Stimulated activated CD4-positive, alpha-beta T cell treated with anti-CD3 and anti-CD28 coated beads, Interleukin-15, amount 100 ng/mL, for 1 hour (primary cell): ENCODE measurements at places on chromosomes 1 and 21.

DNA sequence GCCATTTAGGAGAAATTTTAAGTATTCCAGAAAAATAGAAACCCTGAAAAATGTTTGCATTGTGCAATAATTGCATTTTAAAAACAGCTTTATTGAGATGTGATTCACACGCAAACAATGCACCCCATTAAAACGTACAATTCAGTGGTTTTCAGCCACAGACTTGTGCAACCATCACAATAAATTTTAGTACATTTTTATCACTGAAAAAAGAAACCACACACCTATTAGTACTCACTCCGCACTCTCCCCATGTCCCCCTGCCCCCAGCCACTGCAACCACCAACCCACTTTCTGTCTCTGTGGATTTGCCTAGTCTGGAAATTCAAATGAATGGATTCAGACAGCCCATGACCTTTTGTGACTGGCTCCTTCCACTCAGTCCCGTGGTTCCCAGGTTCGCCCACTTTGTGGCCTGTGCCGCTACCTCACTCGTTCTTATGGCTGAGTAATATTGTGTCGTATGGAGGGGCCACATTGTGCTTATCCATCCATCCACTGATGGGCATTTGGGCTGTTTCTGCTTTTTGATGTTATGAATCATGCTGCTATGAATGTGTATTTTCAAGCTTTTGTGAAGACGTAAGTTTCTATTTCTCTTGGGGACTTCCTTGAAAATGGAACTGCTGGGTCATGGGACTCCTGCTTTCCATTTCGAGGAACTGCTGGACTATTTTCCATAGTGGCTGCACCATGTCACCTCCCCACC is 147.7 kb upstream of the ARHGEF16 start:
- no peak for DNase-seq

GRCh38 chr1:82387012-82387366 is 586.3 kb downstream of the ADGRL2 start:
- DNase-seq = no peak

GRCh38 chr1:27934818-27935549 is at the start of gene SMPDL3B:
SMPDL3B (plus strand) TSS chr1:27935000; CDS start chr1:27935184, 184 bp downstream.
- DNase-seq = no peak

- DNase-seq = no peak
These were observed 21.6 kb upstream of the POFUT2 start for GRCh38 chr21:45309069-45309986.

DNA sequence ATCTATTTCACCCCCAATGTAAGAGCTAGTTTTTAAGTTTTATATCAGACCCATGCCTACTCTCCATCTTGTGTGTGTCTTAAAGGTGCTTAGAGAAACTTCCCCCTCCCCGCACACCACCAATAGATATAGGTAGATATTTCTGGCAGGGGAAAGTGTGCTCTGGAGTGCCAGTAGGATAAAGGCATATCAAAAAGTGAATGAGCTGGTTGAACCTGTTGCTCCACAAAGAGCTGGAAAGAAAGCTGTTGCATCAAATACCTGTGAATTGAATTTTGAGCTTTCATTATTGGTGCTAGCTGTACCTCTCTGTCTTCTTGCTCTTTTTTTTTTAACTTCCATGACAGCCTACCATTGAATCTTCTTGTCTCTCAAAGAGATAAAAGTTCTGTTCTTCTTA is 32.8 kb downstream of the ARID1A start:
- DNase-seq = no peak

GRCh38 chr21:45150638-45151131 is 76.3 kb downstream of the ADARB1 start:
- no peak for DNase-seq

DNA sequence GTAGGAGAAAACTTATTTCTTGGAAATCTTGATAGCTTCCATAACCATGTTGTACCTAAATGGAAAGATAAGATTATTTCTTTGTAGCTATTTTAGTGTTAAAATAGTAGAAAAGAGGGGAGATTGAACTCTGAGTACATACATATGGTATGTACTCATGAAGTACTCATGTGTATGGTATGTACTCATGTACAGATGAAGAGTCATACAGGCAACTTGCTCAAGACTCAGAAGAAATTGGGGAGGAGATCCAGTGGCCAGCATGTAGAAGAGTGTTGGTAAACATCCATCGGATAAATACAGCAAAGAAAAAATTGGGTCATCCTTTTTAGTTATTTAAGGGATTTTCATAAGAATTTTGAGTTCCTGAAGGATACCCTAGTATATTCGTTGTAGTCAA is 29.0 kb downstream of the MDM4 start:
- DNase-seq = no peak
